Activated CD4-positive, alpha-beta T cell treated with anti-CD3 and anti-CD28 coated beads, Interleukin-2, amount 10 ng/mL, durations not matched to agents 24 days and 14 days (primary cell): ENCODE measurements at places on chromosomes 12 and 14.
A peak's percentile ranks its signal among the peaks of the same experiment; 100 is the strongest.

DNA sequence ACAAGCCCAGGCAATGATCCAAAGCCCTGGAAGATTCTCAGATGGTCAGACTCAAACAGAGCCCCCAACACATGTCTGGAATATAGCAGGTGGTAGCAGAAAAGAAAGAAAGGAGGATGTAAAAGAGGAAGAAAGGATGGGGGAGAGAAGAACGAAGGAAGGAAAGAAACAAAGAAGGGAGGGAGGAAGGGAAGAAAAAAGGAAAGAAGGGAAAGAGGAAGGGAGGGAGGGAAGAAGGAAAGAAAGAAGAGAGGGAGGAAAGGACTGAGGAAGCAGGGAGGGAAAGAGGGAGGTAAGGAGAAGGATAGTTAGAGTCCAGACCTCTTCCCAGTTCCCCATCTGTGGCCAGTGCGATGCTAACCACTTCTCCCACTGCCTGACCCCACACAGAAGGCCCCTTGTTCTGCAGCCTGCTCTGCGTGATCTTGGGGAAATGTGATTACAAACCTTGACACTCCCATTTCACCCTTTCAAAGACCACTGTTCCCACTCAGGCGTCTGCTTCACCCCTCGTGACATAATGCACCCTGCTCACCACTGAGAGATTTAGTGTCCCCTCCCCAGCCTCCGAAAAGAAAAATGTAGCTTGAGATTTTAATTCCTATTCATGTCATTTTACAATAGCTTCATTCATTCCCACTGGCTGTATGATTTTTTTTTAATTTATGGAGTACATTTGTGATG lies 357.9 kb downstream of the BCL11B start:
- DNase-seq, result no peak

DNA sequence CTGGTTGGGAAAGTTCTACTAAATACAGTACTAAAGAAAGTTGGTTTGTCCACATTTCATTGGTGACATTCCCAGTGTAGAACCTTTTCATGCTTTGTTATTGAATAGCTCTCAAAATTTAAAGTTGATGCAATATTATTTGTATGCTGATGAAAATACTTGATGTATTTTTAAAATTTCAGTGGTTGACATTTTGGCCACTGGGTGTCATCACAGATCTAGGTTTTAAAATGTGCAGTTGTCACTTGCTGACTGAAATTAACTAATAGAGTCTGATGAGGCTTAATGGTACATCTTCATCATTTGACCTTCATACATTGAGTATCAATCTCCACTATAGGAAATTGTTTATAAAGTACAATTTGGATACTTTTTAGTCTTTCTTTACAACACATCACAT lies 37.1 kb downstream of the CMAS start:
- peak; percentile 66 for DNase-seq

DNA sequence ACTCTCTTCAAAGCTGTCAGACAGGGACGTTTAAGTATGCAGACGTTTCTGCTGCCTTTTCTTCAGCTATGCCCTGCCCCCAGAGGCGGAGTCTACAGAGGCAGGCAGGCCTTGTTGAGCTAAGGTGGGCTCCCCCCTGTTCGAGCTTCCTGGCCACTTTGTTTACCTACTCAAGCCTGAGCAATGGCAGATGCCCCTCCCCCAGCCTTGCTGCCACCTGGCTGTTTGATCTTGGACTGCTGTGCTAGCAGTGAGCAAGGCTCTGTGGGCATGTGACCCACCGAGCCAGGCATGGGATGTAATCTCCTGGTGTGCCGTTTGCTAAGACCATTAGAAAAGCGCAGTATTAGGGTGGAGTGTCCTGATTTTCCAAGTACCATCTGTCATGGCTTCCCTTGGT lies 900.4 kb upstream of the MDGA2 start:
- no peak for DNase-seq

DNA sequence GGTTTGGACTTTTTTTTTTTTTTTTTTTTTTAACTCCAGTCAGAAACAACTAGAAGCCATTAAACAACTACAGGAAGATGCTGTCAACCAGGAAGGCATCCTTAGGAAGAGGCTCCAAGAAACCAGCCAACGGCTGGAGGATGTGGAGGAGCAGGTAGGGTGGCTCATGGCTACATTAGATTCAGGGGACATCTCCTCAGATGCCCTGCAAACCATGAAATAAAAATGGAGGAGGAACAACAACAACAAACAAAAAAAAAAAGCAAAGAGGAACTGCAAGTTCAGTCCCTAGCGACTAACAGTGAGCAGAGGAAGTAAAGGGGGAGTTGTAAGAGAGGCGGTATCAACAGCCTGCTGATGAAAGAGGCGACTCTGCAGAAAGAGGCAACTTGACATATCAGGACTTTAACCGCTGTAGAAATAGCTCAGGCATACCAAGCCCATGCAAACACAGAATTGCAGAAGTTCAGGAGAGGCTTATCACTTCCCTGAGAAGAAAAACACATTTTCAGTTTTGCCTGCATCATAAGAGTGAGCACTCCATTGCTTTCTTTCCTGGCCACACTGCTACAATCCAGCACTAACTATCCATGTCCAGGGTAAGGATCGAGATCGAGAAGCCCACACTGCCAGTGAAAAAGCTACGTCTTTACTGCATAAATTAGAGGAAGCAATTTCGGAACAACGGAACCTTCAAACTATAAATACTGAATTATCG lies 103.5 kb upstream of the BCAT1 start:
- peak; percentile 87 for DNase-seq

DNA sequence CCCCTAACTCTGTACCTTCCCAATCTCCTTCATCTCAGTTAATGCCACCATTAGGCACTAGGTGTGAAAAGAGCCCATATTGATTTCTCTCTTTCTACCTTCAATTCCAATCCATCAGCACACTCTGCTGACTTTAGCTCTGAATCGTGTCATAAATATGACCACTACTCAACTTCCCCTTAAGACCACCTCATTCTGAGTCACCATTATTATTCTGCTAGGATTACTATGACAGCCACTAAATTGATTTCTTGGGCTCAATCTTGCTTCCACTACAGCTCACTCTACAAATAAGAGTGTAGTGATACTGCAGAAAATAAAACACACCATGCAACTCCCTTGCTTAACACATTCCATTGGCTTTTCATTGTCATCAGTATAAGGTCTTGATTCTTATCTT lies 1449.0 kb upstream of the FLRT2 start:
- no peak for DNase-seq

- DNase-seq, result no peak
Measured at GRCh38 chr12:7295529-7295928, 8.3 kb upstream of the ACSM4 start.

- no peak for DNase-seq
Measured at GRCh38 chr12:107845980-107846659, 71.6 kb downstream of the ASCL4 start.

GRCh38 chr12:130080205-130080604 lies 82.1 kb upstream of the FZD10 start:
- no peak for DNase-seq

DNA sequence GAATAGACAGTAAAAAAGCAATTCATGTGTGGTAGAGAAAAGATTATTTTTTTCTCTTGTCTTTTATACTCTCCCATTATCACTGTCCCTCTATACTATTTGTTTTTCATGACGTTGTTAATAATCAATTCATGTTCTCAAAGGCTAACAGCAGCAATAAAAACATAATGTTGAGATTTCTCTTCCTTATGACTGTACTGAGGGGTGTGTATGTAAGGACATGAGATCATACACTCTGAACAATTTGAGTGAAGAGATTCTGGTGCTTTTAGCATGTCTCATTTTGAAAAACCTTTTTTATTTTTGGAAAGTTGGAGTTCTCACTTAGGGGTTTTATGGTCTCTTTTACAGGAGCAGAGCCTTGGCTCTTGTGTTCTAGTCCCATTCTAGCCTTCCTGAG lies 3.8 kb upstream of the TSPAN8 start:
- DNase-seq, result no peak

- DNase-seq, result no peak
Measured at GRCh38 chr14:105449276-105450122, 25.1 kb upstream of the CRIP2 start.

DNA sequence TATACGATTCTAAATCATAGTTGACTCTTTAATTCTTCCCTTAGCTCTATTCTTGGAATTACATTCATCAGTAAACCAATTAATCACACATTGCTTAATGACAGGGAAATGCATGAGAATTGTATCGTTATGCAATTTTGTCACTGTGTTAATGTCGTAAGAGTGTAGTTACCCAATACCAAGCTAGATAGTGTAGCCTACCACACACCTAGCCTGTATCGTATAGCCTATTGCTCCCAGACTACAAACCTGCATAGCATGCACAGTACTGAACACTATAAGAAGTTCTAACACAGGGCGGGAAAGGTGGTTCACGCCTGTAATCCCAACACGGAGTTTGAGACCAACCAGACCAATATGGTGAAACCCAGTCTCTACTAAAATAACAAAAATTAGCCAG lies 24.7 kb downstream of the HNRNPC start:
- no peak for DNase-seq

- DNase-seq, result no peak
Measured at GRCh38 chr12:124299628-124300388, 4.9 kb downstream of the RFLNA start.

DNA sequence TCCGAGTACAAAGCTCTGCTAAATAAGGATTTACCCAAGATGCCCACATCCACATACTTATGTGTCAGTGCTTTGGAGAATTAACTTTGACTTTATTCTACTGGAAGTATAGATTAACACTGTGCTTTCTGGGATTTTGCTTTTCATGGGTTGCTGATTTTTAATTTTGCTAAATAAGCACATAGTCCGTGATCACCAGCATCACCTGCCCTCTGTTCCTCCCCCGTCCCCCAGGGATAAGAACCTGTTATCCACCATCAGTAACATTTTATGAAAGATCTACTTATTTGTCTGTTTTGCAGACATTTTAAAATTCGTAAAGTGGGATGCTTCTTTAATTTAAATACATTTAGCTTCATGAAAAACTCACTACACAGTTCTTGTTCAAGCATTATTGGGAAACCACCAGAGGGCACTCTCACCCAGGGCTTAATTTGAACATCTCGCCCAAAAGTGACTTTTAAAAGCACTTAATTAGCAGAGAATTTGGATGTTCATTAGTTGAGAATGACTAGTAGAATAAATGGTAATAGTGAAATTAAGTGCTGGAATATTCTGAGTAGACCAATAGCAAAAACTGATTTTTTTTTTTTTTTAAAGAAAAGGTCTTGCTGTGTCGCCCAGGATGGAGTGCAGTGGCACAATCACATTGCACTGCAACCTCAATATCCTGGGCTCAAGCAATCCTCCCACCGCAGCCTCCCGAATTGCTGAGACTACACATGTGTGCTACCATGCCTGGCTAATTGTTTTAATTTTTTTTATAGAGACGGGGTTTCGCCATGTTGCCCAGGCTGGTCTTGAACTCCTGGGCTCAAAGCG lies 35.7 kb downstream of the MRPL42 start:
- DNase-seq, result peak; percentile 90

DNA sequence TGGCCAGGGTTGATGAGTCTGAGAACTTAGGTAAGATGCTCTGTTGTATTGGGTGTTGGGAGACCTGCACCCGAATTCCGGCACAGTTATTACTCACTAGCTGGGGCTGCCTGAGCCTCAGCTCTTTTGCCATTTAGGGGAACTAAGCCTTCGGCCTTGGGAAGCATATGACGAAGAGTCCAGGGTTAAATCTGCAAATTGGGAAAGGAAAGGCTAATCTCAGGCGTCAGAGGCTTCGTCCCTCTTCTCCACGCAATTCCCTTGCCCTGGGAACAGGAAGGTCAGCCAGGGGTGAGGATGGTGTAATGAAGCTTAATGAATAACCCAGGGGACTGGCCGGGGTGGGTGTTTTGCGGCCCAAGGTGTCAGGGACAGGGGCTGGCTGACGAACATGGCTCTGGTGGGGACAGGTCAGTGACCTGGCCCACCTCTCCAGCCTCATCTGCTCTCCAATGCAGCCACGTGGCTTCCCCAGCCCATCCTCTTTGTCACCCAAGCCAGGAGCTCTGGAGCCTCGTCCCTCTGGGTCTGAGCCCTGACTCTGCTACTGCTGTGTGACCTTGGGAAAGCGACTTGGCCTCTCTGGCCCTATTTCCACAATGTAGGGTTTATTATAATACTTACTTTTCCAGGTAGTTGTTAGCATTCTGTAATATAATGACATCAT lies 3.8 kb upstream of the SDSL start:
- DNase-seq, result no peak

DNA sequence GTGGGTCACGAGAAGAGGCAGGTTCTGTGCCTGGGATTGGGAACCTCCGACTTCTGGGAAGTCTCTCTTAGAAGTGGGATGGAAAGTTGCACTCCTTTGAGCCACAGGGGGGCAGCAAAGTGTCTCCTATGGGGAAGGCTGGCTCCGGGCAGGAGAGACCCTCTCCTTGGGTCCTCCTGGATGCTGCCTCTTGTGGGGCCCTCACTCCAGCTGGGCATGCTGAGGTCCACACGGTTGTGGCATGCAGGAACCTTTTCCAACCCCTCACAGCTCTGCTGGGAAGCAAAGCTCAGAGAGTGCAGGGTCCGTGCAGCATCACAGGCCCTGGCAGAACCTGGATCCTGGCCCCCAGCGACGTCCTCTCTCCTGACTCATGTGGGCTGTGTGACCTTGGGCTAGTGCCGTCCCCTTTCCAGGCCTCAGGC lies 17.4 kb downstream of the SDSL start:
- DNase-seq, result no peak

- no peak for DNase-seq
Measured at GRCh38 chr12:77294016-77294415, 228.6 kb upstream of the E2F7 start.

DNA sequence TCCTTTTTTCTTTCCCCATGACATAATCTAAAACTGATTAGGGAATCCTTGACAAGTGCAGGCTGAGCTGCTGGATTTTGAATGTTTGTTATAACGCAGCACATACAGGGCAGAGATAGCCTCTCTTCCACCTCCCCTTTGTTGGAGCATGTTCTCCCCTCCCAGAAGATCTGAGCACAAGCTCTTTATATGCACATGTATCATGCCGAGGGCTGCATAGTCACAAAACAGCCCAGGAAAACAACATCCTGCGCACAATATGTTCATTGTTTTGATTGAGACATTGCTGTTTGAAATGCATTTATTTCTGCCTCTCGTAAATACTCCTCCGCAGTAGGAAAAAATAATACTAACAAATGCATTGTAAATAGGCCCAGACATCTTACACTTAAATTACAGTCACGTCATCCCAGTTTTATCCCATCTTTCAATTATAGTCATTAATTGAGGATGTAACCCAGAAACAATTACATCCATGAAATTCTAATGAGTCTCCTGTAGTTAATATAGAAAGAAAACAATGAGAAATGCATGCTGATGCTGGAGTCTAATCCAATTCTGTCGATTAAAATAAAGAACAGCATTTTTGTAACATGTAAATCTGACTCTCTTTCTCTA lies 401.8 kb downstream of the BTG1 start:
- DNase-seq, result no peak
